ENCODE measurements at places on chromosomes 2 and 18.
A peak's percentile ranks its signal among the peaks of the same experiment; 100 is the strongest.

DNA sequence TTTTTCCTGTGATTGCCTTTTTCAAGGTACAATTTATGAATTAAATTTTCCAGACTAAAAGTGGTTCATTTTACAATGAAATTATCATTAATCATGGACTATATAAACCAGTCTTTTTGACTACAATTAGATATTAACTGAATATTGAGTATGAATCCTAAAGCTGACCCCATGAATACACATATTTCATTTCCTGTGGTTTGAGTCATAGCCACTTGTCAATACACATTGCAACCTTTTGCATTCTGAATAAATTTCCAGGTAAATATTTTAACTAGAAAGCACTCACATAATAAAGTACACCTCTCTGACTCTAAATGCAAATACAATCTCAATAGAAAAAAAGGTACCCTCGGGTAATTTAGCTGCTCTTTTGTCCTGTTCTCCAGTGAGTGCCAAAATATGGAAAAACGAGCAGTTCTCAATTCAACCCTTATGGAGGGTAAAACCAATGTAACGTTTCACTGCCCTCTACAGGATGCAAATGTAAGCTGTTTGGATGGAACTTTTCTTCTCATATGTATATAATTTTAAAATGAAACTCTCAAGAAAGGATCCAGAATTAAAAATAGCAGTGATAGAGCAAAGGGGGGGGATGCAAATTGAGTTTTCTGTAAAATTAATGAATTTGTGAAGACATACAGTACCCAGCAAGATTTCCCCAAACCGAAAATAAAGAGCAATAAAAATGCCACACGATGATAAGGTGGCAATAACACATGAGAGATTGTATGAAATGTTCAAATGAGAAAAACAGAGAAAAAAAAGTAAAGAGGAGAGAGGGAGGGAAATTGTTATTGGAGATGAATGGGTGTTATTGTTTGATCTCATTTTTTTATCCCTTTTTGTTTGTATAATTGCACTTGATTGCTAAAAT, 1795.7 kb upstream of the PIK3C3 start:
- DNase-seq, result peak; percentile 17

DNA sequence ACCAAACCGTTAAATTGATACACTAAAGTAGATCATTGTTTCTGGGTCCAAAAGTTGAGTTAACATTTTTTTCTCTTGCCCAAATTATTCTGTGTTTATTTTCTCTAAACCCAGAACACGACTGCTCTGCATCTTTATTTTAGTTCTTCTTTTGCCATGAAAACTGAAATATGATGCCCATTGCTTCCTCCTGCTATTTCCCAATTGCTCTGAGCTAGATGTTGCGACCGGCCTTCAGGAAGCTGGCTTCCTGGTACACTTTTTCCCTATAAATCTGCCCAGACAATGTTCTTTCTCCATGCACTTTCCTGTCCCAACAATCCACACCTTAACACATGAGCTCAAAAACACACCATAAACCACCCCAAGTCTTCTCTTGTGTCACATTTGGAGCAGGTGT, 501.4 kb downstream of the FBXO15 start:
- DNase-seq, result no peak

GRCh38 chr2:66426244-66427111, 8.4 kb upstream of the MEIS1 start:
- DNase-seq, result no peak

- no peak for DNase-seq
Measured at GRCh38 chr18:3773303-3773702, 323.3 kb downstream of the TGIF1 start.

DNA sequence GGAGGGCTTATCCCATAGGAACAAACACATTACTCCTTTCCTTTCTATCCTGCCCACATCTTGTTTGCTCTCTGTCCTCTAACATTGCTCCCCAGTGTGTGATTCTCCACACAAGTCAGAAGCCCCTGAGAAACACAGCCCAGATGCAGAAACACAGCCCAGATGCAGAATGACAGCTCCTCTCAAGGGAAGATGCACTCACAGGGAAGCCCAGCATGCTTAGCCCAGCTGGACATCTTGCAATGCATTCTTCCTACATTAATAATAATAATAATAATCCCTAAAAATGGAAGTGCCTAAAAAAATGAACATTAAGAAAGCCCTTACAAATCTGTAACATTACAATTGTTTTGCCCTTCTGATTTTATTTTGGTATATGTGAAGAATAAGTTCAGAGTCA, 172.1 kb downstream of the CBLN2 start:
- DNase-seq, result no peak

DNA sequence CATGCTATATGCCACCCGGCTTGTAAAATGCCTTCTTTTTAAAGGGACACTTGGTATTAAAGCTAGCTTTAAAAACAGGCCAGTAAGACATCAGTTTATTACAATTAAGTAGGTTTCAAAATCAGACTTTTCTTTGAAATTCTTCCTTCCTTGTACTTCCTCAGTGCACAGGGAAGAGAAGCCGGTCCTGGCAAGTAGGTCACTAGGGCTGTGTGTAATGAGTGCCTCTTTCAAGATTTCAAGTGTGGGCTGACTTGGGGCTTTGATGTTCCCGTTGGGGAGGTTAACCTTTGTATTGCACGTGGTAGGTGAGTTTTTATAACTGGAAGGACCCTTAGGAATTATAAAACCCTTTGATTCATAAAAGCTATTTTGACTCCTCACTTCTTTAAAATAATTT, 566.4 kb upstream of the ID2 start:
- no peak for DNase-seq

- DNase-seq, result peak; percentile 63
Measured at GRCh38 chr2:241200822-241201395, 12.4 kb downstream of the ANO7 start.

DNA sequence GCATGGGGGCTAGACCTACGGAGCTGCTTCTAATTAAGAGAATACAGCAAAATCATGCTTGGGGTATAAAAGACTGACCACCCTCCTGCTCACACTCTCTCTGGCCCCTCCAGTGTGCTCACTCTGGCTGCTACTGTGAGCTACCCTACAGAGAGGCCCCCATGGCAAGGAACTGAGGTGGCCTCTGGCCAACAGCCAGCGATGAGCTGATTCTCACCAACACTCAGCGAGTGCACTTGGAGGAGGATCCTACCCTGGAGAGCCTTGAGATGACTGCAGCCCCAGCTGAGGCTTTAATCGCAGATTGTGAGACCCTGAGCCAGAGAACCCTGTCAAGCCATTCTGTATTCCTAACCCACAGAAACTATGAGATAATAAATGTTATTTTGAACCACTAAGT, 88.2 kb downstream of the GFPT1 start:
- DNase-seq, result no peak

DNA sequence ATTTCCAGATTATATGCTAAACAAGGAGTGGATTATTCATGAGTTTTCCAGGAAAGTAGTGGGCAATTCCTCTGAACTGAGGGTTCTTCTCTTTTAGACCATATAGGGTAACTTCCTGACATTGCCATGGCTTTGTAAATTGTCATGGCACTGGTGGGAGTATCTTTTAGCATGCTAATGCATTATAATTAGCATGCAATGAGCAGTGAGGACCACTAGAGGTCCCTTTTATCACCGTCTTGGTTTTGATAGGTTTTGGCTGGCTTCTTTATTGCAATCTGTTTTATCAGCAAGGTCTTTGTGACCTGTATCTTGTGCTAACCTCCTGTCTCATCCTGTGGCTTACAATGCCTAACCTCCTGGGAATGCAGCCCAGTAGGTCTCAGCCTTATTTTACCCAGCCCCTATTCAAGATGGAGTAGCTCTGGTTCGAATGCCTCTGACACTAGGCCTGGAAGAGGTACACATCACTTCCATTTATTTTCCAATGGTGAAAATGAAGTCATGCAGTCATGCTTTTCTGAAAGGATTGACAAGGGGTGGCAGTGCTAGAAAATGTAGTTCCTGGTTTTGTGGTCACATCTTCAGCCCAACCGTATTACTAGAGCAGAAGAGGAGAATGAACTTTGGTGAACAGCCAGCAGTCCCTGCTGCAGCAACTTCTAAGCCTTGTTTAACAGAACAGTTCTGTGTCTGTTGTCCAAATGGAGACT, 26.6 kb upstream of the ITGA4 start:
- peak; percentile 86 for DNase-seq

- DNase-seq, result no peak
Measured at GRCh38 chr2:239052798-239053665, 205.1 kb downstream of the TWIST2 start.

GRCh38 chr2:14255135-14255820, 377.2 kb upstream of the LRATD1 start:
- DNase-seq, result no peak

- no peak for DNase-seq
Measured at GRCh38 chr18:58911766-58912165, 47.1 kb downstream of the ZNF532 start.

Data from common myeloid progenitor, CD34-positive (primary cell).